ENCODE measurements at places on chromosomes 12 and 14.

DNA sequence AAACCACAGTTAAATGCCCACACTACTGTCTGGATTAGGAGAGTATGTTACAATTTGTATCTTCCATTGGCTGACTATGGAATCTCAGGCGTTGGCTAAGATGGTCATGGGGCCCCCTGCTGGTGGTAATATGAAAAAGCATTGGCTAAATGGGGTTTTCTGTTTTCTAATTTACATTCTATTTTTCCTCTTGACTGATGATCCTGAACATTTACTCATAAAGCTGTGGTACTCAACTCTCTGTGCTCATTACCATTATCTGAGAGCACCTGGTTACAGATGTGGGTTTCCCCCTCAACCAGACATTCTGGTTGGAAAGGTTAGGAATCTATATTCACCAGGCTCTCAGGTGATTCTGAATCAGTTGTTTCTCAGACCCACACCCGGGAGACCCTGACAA, 64.8 kb downstream of the WSCD2 start:
- DNase-seq: peak; percentile 58

GRCh38 chr12:113191227-113191626, 5.7 kb downstream of the RITA1 start:
- DNase-seq: no peak

DNA sequence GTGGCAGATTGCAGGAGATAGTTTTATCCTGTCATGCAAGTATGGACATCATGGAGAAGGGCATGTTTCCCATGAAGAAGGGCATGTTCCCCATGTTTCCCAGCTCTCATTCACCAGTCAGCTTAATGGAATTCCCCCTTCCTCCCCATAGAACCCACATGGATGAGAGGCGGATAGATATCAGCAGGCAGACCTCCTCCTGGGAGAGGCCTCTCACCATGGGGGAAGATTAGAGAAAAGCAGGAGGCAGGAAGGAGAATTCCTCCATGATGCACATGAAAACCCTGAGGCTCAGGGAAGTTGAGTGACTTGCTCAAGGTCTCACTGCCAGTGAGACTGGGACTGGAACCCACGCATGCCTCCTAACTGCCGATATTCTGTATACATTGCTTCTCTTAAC, 92.9 kb upstream of the FOXN3 start:
- no peak for DNase-seq

DNA sequence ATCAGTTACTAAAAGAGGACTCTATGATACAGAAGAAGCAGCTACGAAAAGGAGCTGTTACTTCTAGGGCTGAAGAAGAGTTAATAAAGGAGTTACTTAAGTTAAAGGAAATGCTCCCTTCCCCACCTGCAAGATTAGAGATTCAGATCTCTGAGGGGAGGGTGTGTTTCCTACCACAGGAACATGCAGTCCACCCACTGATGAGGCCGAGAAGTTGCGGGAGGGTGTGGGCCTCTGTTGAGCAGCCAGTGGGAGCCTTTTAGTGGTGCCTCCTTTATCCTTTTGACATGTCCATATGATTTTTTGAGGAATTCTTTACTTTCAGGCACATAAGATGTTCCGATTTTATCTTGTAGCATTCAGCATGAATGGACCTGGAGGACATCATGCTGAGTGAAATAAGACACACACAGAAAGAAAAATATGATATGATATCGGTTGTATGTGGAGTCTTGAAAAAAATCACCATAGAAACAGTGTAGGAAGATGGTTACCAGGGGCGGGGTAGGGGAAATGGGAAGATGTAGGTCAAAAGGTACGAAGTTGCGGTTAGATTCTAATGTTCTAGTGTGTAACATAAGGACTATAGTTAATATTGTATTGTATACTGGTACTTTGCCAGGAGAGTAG, 4.4 kb upstream of the M6PR start:
- no peak for DNase-seq

GRCh38 chr12:19200261-19200660, 70.7 kb downstream of the PLEKHA5 start:
- DNase-seq: no peak

- DNase-seq: no peak
These were observed 70.0 kb downstream of the SLC38A6 start for GRCh38 chr14:61051051-61051450.

- no peak for DNase-seq
These were observed 25.4 kb upstream of the C14orf180 start for GRCh38 chr14:104554088-104554607.

- no peak for DNase-seq
These were observed 103.8 kb downstream of the RFLNA start for GRCh38 chr12:124398578-124399227.

DNA sequence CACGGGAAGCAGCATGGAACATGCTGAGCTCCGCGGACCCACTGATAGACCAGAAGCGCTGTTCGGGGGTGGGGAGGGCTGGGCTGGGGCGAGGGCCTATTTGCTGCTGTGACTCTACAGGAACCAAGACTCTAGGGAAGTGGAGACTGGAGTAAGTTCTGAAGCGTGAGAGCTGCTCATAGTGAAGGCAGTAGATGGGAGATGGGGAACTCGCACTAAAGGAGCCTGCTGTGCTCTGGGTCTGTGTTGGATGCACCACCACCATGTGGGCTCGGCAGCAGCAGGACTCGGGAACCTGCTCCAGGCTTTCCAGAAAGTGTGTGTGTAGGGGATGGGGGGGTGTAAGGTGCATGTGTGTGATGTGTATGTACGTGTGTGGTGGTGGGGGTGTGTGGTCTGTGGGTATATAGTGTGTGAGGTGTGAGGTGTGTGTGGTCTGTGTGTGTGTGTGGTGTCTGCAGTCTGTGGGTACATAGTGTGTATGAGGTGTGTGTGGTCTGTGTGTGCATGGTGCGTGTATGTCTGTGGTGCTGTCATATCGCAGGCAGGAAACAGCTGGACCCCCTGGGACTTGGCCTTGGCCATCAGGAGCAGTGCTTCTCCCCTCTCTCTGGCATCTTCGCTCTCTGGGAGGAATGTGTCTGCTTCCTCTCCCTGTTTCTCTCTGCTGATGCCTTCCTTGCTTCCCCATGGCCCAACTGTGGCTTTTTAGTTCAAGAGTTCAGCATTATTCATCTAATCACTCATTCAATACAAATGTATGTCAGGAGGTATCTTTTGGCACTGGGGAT, 378.9 kb downstream of the FUT8 start:
- no peak for DNase-seq

- DNase-seq: no peak
These were observed 952.0 kb upstream of the USP15 start for GRCh38 chr12:61308220-61308619.

Data from NCI-H187 (cell line).